ENCODE measurements at places on chromosomes 4 and X.

GRCh38 chrX:103343105-103343504, 13.1 kb downstream of the TCEAL7 start:
- peak; percentile 64 for DNase-seq

- peak; percentile 78 for DNase-seq
These were observed 18.8 kb upstream of the TMSB4X start for GRCh38 chrX:12955882-12956703.

DNA sequence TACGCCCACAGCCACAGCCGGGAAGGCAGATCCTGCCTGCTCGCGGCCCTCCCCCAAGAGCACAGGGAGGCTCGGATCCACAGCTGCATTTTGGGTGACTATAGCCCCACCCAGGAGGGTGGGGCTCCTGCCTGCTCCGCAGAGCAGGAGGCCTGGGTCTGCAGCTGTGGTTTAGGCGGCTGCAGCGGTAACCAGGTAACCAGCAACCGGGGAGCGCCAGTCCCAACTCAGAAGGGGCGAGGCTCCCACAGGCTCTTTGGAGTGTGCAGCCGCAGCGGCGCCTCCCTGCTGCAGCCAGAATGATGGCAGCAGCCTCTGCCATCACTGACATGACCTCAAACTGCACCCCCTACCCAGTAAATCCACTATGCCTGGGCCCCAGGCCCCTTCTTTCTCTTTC, 148.0 kb upstream of the F9 start:
- no peak for DNase-seq

DNA sequence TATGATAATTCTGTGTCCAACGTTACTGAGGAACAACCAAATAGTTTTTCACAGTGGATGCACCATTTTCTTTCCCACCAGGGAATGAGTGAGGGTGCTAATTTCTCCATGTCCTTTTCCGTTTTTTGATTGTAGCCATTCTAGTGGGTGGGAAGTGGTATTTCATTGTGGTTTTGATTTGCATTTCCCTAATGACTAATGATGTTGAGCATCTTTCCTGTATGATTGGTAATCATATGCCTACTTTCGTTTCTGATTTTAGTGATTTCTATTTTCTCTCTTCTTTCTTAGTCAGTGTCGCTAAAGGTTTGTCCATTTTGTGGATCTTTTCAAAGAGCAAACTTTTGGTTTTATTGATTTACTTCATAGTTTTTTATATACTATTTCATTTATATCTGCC, 32.1 kb upstream of the TEX13D start:
- DNase-seq = no peak

DNA sequence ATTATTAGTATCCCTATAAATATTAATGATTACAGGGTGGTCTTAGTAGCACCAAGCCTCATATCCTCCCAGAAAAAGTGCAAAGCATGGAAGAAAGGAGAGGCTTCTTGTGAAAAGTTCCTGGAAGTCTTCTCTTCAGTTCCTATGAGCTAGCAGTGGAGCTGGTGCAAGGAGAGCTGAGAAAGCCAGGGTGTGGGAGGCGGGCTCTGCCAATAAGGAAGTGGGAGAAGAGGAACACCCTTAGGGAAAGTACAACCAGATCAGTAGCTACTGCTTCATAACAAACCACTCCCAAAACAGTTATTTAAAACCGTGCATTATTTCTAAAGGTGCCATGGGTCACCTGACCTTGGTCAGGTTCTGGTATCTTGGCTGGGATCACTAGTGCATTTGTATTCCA, 72.4 kb downstream of the MAP9 start:
- DNase-seq = no peak

GRCh38 chr4:58935332-58935731, 1825.1 kb upstream of the IGFBP7 start:
- DNase-seq = no peak

- DNase-seq = no peak
These were observed 238.3 kb downstream of the DCLK2 start for GRCh38 chr4:150316332-150317205.

DNA sequence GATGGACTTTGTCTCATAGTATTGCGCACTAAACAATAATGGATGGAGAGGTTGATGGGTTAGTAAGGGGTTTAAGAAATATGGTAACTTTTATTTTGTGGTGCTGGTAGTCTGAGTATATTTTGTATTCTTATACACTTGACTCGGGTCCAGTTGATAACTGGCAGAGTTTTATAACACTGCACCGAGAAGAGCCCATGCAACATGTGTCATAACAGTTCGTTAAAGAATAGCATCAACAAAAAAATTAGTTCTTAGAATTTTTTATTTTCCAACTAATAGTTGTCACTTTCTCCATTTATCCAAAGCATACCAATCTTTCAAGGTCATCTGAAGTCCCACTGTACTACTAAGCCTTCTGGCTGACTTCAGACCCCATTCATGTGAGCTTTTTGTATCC, 175.1 kb downstream of the SOWAHB start:
- no peak for DNase-seq

DNA sequence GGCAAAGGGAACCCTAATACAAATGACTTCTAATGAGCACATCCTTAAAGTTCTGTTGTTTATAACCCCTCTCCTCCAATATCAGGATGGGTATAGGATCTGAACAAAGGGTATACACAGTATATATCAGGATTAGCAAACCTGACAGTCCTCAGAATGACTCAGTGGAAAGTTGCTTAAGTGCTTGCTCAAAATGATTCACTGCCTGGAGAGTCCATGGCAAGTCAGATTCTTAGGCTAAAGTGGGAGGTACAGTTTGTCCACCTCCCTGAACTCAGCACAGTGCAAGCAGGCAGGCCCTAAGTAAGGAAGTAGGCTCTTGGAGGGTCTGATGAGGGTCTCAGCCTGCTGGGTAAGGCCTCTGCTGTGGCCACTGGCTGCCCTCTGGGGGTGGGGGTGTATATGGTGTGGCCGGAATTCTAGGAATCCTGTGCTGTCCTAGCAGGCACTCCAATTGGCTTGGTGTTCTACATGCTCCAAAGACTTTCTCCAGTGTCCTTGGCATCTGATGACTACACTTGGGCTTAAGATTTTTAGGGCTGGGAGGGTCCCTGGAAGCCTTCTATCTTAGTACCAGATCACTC, 54.3 kb downstream of the CHRDL1 start:
- DNase-seq = no peak

DNA sequence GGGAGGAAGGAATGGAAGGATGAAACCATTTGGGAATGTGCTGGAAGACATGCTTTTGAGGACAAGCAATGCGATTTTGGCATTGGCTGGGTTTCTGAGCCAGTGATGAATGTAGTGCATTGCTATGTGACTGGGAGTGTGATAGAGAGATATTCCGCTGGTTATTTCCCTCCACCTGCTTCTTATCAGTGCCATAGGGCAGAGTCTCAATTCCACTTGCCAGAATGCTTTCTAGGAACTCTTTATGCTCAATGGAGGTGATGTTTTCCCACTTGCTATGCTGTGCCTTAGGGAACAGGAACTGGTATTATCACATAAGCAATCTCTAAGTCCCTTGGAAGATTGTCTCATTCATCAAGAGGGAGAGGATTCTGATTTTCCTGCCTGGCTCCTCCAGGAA, 28.0 kb downstream of the TBL1X start:
- DNase-seq = no peak

DNA sequence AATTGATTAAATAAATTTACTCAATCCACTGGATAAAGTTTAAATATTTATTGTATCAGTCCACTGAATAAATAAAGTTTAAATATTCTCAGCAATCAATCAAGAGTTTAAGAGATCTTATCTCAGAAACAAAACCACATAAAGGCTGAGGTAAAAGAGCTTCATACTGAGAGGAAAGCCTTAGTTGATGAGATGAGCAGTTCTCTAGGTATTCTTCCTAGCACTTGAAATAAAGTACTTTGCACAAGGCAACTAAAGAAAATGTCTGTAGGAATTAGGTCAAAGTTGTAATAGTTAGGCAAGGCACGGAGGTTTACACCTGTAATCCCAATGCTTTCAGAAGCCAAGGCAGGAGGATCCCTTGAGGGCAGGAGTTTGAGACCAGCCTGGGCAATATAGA, 63.5 kb downstream of the UCHL1 start:
- DNase-seq = no peak

- DNase-seq = peak; percentile 56
These were observed 3.1 kb downstream of the MAMLD1 start for GRCh38 chrX:150365990-150366911.

- DNase-seq = no peak
These were observed 665 bp downstream of the TRPC5OS start for GRCh38 chrX:111876646-111877045.

- DNase-seq = no peak
These were observed 347.1 kb downstream of the IDS start for GRCh38 chrX:149157976-149158375.

GRCh38 chrX:103565197-103565596, 20.1 kb upstream of the TCEAL4 start:
- DNase-seq = no peak

DNA sequence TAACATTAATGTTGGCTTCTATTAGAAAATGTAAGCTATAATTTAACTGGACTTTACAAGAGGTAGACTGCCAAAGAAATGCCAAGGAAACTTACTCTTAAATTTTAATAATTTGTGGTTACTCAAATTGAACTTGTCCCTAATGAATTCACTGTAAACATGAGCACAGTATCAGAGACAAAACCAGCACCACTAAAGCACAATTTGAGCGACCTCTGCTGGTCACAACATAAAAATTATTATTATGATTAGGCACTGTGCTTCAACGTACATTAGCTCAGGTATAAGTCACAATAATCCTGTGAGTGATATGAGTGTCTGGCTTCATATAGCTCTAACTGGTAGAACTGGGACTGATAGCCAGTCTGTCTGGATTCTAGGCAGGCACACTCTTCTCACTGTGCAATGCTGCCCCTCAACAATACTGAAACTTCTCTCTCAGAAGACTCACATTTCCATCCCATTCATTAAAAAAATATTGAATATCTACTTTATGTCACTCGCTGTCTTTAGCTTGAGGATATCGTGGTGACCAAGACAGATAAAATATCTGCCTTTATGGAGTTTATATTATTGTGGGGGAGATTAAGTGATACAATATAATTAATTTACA, 8.0 kb downstream of the NUDT6 start:
- DNase-seq = peak; percentile 77

GRCh38 chr4:70000711-70001110, 4.9 kb downstream of the STATH start:
- no peak for DNase-seq

- DNase-seq = no peak
These were observed 56.7 kb upstream of the ENPP6 start for GRCh38 chr4:184274286-184274951.

GRCh38 chr4:92528541-92528940, 224.8 kb downstream of the GRID2 start:
- DNase-seq = no peak

DNA sequence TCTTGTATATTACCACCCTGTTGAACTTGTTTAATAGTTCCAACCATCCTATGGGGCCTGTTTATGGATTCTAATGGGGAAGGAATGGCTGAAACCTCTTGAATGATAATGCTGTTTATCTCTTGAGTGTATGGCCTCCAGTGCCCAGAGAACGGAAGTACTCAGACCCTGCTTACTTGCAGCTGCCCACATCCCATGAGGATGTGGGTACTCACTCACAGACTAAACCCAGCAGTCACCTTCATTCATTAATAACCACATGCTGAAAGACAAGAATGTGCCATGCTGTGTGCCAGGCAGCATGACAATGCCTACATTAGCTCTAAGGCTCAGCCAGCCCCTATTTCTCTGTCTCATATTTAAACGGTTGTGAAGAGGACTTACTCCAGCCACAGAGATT, 5.9 kb upstream of the ARMCX5 start:
- no peak for DNase-seq

- no peak for DNase-seq
These were observed 17.7 kb downstream of the DOCK11 start for GRCh38 chrX:118513120-118513898.

DNA sequence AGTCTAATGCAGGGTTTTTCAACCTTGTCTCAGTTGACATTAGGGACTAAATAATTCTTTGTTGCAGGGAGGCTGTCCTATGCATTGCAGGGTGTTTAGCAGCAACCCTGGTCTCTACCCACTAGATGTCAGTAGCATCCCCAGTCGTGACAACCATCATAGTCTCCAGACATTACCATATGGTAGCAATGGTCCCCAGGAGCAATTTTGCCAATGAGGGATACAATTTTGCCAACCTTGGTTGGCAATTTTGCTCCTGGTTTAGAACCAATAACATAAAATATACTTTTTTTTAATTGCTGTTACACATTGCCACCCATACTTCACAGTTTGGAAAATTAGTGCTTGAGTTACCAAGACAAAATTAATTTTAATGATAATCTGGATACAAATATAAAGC, 6.0 kb downstream of the EREG start:
- DNase-seq = peak; percentile 60

GRCh38 chr4:7326693-7327340, 107.9 kb downstream of the PSAPL1 start:
- no peak for DNase-seq

GRCh38 chrX:49166914-49167739, 4.6 kb downstream of the MAGIX start:
- peak; percentile 58 for DNase-seq

GRCh38 chr4:153111426-153112040, 92.7 kb upstream of the TRIM2 start:
- no peak for DNase-seq

DNA sequence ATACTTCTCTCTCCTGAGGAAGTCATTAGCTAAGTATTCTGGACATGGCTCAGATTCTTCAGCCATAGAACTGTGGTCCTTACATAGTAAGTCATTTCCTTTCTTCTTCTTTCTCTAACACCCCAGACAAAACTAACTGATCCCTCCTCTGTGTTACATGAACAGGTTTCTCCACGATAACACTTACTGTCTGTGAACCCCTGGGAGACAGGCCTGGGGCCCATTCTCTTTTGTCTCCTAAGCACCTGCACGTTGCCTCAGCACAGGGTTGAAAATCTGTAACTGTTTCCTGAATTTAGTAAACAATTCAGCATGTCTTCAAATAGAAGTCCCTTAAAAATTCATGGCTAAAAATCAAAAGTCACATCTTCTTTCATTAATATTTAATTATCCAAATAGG, 24.7 kb downstream of the APBB2 start:
- no peak for DNase-seq

All from endothelial cell of umbilical vein (primary cell).